ENCODE measurements at places on chromosomes 5 and 9.

GRCh38 chr5:148482697-148483462 is 99.1 kb downstream of the FBXO38 start:
- peak; percentile 59 for DNase-seq

- DNase-seq, result no peak
These were observed 125.1 kb downstream of the TEX10 start for GRCh38 chr9:100227636-100228035.

GRCh38 chr9:91150998-91151717 is 210.6 kb downstream of the AUH start:
- DNase-seq, result no peak

DNA sequence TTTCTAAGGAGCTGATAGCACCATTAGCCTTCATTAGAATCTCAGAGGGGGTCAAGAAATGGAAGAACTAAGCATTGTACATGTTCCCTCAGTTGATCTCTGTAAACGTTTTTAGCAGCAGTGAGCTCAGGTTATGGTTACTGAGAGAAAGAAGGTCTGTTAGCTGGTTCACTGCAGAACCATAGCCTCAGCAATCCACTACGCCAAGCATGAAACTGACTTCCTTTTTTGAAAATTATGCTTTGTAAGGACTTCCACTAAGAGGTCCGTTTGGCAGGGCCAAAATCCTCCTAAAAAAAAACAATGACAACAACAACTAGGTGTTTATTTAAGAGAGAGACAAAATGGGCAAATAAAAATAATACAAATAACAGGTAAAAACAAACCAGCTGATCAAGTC is 273.3 kb downstream of the AOPEP start:
- DNase-seq, result no peak

DNA sequence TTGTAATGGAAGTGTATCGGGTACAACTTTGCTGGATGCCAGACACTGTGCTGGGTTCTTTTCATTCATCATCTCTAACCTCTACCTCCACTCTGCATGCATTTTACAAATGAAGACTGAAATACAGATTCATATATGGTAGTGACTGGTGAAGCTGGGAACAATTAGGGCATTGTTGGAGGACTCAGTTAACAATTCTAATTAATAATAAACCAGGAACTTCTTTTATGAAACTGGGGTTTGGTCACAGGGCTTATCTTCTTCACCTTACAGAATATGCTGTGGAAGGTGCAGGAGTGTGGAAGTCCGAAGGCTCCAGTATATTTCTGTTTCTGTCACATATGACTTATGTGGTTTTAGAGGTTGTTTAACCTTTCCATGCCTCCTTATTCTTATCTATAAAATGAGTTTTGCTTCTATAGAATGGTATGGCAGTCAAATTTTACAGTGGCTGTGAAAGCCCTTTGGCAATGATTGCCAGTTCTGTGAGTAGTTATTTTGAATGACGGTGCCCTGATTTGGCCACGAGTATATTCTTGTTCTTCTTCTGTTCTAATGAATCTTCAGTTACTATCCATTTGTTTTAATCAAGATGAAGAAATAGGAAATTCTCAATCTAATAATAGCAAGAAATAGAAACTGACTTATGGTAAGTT is 284.7 kb downstream of the GABRB2 start:
- no peak for DNase-seq

- no peak for DNase-seq
These were observed 8.4 kb downstream of the SEMA6A start for GRCh38 chr5:116566251-116566650.
